ENCODE measurements at places on chromosomes 11 and 22. TPM values are rescaled to one million over a fixed set of nuclear protein-coding genes. Genes with fewer than 3 reads are reported as not detected.
A peak's percentile ranks its signal among the peaks of the same experiment; 100 is the strongest.

Gene RASL10A
- total RNA-seq = 1.5 TPM

DNA sequence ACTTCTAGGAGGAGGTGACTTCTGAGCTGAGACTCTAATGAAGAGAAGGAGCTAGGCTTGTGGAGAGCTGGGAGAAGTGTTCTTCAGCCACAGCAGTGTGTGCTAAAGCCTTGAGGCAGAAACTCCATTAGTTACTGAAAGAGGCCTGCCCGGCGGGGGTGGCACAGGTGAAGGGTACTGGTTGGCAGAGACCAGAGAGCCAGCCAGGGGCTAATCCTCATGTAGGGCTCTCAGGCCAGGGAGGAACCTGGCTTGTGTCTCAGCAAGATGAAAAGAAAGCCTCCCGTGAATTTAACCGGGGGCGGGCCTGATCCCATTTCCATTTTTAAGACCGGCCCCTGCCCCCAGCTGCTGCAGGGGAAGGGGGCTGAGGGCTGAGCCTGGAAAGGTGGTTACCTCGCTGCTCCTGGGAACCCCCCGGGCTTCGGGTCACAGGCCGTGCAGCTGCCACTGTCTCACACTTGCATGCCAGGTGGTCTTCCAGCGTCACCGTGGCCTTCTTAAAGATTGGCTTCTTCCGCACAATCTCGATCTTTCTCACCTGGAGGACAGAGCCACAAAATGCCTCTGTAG, 15.0 kb downstream of the PDGFB start:
- DNase-seq = no peak

Gene NCAM1
- 21.7 TPM for total RNA-seq

DNA sequence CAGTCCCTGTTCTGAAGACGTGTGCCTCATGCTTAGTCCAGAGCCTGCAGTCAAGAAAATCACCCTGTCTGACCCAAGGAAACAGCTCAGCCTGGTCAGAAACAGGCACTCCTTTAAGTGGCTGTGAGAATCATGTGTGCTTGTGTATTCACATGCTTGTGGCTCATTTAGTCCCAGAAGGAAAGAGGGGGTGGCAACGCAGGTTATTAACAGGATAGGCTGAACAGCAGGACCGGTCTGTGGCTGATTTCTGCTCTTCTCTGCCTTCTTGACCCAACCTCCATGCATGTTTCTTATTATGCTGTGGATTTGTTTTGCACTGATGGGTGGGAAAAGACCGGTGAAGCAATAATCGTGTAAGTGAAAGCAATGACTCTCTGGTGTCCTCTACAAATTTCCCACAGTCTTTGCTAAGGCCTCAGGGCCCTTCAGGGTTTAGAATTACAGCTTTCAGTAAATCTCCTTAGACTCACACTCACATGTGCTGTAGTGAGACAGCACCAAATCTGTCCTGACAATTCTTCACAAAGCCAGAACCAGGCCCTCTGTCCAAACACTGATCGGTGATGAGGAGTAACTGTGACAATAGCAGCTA, 288.1 kb downstream of the ETS1 start:
- DNase-seq = no peak

Gene CASP1
- 13.0 TPM for total RNA-seq

GRCh38 chr22:41516462-41516861, 27.8 kb downstream of the POLR3H start:
- no peak for DNase-seq

DNA sequence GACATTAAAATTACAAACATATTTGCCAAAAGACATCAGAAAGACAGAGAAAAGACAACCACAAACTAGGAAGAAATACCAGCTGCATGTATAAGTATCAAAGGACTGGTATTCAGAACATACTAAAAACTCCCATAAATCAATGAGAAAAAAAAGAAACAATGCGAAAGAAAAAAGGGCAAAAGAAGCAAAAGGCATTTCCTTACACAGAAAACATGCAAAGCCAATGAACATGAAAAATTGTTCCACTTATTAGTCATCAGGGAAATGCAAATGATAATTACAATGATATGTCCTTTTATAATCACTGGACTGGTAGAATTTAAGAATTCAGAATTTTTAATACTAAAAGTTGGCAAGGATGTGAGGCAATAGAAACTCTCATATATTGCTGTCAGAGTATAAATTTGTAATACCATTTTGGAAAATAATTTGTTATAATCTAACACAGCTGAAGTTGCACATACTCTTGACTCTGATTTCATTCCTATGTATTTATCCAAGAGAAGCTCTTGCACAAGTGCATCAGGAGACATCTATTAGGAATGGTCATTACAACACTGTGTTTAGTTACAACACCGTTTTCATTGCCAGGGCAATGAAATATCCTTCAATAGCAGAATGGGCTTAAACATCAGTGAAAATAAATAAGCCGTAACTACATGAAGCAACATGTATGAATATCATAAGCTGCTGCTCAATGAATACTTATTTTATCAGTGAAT, 279.7 kb downstream of the SWAP70 start:
- no peak for DNase-seq

DNA sequence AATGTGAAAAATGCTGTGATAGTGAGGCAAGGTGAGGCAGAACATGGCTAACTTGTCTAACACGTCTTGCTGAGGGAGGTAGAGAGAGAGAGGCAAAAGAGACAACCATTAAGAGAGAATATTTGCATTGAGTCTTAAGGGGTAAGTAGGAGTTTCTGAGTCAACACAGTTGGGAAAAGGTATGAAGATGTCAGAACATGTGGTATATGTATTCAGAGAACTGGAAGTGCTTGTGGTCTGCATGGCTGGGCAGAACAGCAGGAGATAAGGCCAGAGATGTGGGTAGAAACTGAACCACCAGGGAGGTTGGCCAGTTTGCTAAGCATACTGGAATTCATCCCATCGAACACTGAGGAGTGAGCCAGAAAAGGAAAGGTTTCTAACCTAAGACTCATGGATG, 25.0 kb upstream of the SLC5A1 start:
- no peak for DNase-seq

Gene ANO5
- total RNA-seq = 4.1 TPM

Gene FGF3
- total RNA-seq = not detected

Gene TYR
- 6.2 TPM for total RNA-seq

Gene GRIK4
- total RNA-seq = 0.72 TPM

Gene BBOX1
- 0.27 TPM for total RNA-seq

DNA sequence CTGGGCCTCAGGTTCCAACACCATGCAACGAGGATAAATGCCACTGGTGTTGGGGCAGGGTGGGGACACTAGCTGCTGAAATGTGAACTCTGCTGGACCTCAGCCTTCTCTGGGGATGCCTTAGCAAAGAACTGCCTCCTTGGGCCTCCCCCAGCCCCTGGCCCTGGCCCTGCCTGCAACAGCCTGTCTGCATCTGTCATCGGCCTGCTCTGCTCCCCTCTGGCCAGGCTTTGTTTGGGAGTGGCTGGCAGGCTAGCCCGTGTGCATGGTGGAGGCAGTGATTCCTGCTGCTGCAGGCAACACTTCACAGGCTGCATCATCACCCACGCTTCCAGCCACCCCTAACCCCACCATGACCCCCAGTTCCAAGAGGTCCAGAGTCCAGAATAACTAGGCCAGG, 11.5 kb upstream of the MYOD1 start:
- no peak for DNase-seq

DNA sequence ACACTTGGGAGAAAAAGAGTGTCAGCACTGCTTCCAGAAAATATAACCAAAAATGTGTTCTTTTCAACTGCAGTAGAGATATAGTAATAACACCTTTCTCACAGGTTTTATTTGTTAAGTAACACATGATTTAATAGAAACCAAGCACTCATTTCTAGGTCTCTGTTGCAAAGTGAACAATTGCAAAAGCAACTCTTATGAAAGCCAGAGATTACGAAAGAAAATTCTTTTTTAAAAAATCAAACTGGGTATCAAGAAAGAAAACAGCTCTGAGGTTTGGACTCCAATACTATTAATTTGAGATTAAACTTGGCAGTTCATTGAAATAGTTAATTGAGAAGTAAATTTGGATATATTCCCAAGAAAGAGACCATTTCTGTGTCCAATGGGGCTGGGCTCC, 9.8 kb upstream of the XKR3 start:
- no peak for DNase-seq

- no peak for DNase-seq
Observed at GRCh38 chr11:2825261-2825888, 60.2 kb downstream of the CDKN1C start.

GRCh38 chr11:117303646-117304315, 12.3 kb downstream of the BACE1 start:
- no peak for DNase-seq

- DNase-seq = no peak
Observed at GRCh38 chr22:17707526-17707925, 66.7 kb downstream of the BID start.

GRCh38 chr11:113365895-113366294, 21.7 kb upstream of the ANKK1 start:
- no peak for DNase-seq

DNA sequence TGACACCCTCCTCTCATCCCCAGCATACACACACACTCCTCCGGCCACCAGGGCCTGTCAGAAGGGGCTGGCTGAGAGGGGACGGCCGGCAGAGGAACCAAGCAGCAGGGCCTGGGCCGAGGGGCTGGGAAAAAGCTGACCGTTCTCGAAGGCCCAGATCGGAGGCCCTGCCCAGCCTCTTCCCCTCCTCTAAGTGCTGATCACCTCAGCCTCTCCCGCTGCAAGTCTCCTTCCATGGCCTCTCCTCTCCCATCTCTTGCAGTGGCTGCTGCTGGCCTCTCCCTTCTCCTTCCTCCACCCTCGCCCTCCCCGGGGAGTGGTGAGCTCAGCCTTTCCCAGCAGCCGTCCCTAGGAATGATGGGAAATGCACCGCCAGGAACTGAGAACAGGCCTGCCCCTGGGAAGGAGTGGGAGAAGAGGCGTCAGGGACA, 39.6 kb downstream of the ARRB1 start:
- DNase-seq = no peak

DNA sequence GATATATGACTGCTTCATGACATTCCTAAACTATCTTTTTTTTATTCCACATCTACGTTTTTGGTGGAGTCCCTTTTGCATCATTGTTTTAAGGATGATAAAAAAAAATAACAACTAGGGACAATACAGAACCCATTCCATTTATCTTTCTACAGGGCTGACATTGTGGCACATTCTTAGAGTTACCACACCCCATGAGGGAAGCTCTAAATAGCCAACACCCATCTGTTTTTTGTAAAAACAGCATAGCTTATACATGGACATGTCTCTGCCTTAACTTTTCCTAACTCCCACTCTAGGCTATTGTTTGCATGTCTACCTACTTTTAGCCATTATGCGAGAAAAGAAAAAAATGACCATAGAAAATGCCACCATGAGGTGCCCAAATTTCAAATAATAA, 13.2 kb downstream of the MS4A1 start:
- no peak for DNase-seq

DNA sequence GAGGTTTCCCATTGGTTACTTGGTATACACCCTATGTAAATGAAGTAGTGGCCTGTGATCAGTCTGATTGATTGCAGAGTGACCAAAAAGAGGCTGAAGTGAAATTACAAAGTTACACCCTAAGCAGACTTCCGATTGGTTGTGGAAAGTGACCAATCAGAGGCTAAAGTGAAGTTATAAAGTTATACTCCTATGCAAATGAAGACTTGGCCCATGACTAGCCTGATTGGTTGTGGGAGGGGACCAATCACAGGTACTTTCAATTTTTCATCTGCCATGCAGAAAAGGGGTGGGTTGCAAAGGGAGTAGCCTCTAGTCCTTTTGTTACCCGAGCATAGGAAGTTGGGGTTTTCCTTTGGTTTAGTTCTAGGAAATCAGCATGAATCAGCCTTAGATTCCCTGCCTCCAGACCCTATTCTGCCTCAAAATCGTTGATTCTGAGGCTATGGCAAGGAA, 18.1 kb upstream of the CSTF3 start:
- DNase-seq = no peak

Gene CD3E
- not detected for total RNA-seq

- DNase-seq = no peak
Observed at GRCh38 chr11:45949992-45950407, 27.5 kb downstream of the LARGE2 start.

- no peak for DNase-seq
Observed at GRCh38 chr11:69950120-69950519, 128.0 kb upstream of the ANO1 start.

DNA sequence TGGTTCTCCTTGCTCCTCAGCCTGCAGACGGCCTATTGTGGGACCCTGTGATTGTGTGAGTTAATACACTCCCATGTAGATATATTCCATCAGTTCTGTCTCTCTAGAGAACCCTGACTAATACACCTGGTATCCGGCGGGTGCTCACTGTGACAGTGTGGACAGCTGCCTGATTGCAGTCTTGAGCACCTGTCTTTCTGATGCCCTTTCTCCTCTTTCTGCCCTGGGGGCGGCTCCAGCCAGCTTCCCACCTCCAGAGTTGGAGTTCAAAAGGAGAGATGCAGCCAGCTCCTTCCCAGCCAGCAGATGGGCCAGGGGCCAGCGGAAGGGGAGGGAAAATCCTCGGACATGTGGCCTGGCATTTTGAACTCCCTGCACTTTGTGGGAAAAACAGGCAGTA, 15.0 kb downstream of the SMIM38 start:
- no peak for DNase-seq

- no peak for DNase-seq
Observed at GRCh38 chr22:46417769-46418168, 82.3 kb downstream of the TRMU start.

- no peak for DNase-seq
Observed at GRCh38 chr22:23204125-23204488, 23.8 kb downstream of the BCR start.

- no peak for DNase-seq
Observed at GRCh38 chr11:44770401-44770800, 43.6 kb downstream of the TSPAN18 start.

DNA sequence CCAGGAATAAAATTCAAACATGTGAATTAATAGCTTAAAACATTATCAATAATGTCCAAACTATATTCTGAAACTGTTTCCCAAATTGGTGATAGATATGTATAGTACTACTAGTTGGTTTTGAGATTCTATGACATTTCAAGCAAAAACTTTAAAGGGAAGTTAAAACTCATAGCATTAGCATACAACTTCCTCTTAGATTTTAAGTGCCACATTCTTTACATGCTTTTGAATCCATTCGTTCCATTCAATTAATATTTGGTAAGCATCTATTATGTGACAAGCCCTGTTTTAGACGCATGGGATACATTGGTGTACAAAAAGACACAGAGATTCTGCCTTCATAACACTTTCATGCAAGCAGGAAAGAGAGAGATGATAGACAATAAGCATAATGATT, 8.9 kb downstream of the PATL1 start:
- no peak for DNase-seq

GRCh38 chr11:68774194-68774585, 22.9 kb upstream of the TESMIN start:
- DNase-seq = no peak

GRCh38 chr11:57643802-57644201, 5.9 kb downstream of the YPEL4 start:
- DNase-seq = no peak

DNA sequence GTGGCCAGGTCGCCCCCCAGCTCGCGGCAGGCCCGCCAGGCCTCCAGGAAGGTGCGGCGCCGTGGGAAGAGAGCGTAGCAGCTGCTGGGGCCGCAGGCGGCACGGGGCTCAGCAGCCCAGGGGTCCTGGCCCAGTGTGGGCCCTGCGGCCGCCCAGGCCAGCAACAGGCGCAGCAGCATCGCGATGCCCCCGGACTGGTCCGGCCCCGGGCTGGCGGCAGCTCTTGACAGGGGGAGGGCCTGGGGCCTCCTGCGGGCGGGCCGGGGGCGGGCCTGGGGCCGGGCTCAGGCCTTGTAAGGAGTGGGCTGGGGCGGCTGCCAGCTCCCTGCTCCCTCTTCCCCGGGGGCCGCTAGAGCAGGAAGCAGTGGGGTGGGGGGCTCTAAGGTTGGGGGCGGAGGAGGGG, at the start of gene CD248:
CD248 (minus strand) TSS at position 196 of the 403 bp plus-strand sequence; CDS start at position 179, 17 bp downstream.
- no peak for DNase-seq

Gene EXPH5
- total RNA-seq = 15.2 TPM

Gene SCUBE1
- 42.8 TPM for total RNA-seq

GRCh38 chr22:21735200-21736083, at the start of gene YPEL1:
Gene YPEL1, minus strand, starts transcription at chr22:21735794. Its CDS starts 25,050 bp downstream, at chr22:21710744.
- peak; percentile 100 for DNase-seq
